ENCODE measurements at places on chromosomes 7 and 10.

DNA sequence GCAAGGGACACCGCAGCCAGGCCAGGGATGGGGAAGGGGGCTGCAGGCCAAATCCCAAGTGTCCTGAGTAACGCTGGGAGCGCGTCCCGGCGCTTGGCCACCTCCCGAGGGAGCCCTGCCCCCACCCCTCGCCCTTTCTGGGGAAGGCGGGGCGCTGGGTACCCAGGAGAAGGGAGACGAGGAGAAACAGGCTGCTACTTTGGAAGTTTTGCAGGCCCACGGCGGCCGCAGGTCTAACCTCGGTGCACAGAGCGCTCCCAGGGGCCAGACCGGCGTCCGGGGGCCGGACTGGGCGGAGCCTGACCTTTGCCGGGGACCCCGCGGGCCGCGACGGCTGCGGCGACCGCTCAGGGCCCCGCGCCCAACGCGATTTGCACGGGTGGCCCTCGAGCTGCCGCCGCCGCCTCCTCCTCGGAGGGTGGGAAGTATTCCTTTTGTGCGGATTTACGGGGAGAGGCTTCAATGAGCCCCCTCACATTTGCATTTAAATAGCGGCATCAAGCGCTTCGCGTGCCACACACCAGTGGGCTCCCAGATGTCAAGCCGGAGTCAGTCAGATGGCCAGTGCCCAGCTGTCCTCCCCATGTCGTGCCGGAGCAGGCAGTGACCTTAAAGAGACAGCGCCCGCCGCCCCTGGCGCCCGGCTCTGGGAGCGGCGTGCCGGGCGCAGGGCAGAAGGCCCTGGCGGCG lies 3.0 kb upstream of the EBF3 start:
- DNase-seq: no peak

DNA sequence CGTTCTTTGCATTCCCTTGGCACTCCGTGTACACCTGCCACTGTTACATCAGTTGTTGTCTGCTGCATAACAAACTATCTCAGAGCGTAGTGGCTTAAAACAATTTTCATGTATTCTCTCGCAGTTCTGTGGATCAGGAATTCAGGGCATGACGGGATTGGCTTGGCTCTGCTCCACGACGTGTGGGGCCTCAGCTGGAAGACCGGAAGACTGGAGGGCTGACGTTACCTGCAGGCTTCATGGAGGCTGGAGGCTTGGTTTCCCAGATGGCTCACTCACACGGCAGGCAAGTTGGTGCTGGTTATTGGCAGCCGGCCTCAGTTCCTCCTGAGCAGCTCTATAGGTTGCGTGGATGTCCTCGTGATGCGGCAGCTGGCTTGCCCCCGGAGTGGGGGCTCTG lies 25.5 kb downstream of the NYAP1 start:
- DNase-seq: no peak

GRCh38 chr7:26292768-26293560 lies 1.3 kb downstream of the SNX10 start:
- DNase-seq: peak; percentile 37

GRCh38 chr7:2876031-2876731 lies 32.1 kb upstream of the GNA12 start:
- no peak for DNase-seq

DNA sequence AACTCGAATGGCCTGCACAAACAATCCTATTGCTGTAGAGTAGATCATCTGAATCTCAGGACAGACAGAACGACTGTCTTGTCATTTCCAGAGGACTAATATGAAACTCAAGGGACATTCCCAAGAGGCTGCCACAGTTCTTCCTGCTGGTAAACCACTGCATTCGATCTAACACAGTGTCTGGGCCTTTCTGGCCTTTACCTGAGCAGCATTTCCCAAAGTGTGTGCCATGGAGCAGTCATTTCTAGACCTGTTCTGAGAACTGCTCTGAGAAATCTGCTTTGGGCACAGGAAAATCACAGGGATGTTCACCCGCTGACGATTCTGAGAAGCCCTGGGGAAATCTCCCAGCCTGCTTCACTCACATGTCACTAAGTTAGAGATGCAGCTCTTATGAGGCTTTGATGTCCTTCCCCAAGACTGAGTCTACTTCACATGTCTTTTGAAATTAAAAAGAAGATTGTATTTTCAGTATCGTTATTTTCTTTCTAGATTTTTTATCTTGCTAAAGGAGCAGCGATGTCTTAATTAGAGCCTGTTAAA lies 18.4 kb downstream of the GPNMB start:
- no peak for DNase-seq

DNA sequence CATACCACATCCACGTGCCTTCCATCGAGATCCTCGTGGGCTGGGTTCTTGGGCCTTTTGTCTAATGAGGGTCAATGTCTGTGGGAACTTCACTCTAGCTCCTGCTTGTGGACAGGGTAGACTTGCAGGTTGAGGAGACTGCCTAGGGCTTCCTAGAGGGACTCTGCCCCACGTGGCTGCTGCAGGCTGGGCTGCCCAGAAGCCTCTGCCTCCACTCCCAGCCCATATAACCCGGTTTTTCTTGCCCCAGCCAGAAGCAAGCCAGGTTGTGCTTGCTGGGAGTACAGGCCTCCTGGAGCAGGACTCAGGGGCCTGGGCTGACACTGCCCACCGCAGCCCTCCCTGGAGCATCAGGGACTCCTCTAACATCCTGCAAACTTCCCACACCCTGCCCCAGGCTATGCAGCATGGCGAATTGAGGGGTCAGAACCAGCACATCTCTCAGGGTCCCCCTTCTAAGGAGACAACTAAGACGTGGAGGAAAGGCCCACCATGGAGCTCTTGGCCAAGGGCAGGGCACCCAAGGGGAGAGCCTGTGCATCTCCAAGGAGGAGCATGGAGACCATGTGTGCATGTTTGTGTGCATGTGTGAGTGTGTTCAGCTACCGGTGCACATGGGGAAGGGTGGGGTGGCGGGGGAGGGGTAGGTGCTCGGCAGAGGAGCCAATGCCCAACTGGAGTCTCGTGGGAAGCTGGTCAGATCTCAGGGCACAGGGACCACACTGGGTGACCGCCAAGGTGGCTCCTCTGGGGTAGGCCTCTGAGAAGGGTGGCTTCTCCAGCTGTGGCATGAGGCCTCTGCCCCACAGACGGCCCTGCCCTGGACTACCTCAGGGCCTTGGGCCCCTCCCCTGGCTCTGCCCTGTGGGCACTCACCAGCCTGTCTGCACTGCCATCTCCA lies 62.6 kb downstream of the RASGEF1A start:
- DNase-seq: peak; percentile 38

GRCh38 chr7:124764847-124765400 lies 668 bp downstream of the GPR37 start:
- DNase-seq: no peak

DNA sequence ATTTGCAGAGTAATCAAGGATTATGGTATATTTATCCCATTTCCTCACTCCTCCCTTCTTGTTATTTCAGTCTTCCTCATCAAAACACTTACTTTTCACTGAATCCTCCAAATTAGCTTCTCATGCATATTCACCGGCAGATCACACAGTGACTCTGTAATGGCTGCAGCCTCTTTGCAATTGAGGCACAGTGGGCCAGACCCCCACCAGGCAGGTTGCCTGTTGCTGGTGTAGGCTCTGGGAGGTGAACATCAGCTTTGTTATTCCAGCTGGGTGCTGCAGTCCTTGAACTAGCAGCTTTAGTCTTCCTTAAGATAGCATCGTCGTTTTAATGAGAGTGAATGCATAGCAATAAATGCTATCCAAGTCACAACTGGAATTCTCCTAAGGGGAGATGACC lies 449.3 kb downstream of the CNTNAP2 start:
- DNase-seq: no peak
